ENCODE measurements at places on chromosomes 5 and 9. TPM values are rescaled to one million over a fixed set of nuclear protein-coding genes. Genes with fewer than 3 reads are reported as not detected.

- H3K4me3 ChIP-seq: no peak overlapping the region
- H3K27me3 ChIP-seq: peaks cover 1% of the 10 kb centered on the region
Observed at GRCh38 chr9:128424268-128424780, 3.7 kb downstream of the CERCAM start.

PLPP7 gene
- total RNA-seq: 0.15 TPM

PLCXD3 gene
- not detected for total RNA-seq

GRCh38 chr9:134504106-134504385 is 137.6 kb upstream of the COL5A1 start:
- H3K4me1 ChIP-seq: no peaks in the 10 kb centered on the region
- DNase-seq: no peak
- no peaks in the 10 kb centered on the region for H3K27me3 ChIP-seq
- H3K36me3 ChIP-seq: no peaks in the 10 kb centered on the region
- no peak overlapping the region for H3K27ac ChIP-seq
- H3K4me3 ChIP-seq: no peak overlapping the region

DNA sequence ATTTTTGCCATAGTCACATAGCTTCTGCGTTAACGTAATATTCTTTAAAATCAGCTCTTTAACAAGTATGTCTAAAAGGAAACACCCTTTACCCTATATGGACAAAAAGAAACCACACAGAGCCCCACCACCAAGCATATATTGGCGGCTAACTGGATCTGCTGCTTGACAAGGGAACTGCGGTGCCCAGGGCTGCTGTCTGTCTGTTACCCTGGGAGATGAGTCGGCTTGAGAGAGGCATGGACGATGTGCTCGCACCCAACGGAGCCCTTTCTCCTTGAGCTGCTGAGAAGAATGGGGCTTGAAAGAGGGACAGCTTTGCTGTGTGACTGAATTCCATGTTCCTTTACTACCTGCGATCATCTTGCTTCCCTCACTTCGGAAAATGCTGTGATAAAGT is 158.6 kb upstream of the SHB start:
- peak overlapping the region; percentile 49 for H3K4me3 ChIP-seq
- no peak for DNase-seq
- no peaks in the 10 kb centered on the region for H3K27me3 ChIP-seq
- H3K36me3 ChIP-seq: no peaks in the 10 kb centered on the region
- no peaks in the 10 kb centered on the region for H3K4me1 ChIP-seq

PRDM9 gene
- total RNA-seq: not detected

NPR2 gene
- 15.9 TPM for total RNA-seq

DNA sequence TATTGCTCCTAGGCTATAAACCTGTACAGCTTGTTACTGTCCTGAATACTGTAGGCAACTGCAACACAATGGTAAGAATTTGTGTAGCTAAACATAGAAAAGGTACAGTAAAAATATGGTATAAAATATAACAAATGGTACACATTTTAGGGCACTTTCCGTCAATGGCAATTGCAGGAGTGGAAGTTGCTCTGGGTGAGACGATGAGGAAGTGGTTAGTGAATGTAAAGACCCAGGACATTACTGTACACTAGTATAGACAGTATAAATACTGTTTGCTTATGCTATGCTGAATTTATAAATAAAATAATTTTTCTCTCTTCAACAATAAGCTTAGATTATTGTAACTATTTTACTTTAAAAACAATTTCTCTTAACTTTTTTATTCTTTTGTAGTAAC is 15.6 kb upstream of the ADRB2 start:
- peak overlapping the region; percentile 61 for H3K4me3 ChIP-seq
- no peaks in the 10 kb centered on the region for H3K36me3 ChIP-seq
- no peak overlapping the region for H3K27ac ChIP-seq
- H3K4me1 ChIP-seq: peaks cover 15% of the 10 kb centered on the region
- DNase-seq: no peak

DNA sequence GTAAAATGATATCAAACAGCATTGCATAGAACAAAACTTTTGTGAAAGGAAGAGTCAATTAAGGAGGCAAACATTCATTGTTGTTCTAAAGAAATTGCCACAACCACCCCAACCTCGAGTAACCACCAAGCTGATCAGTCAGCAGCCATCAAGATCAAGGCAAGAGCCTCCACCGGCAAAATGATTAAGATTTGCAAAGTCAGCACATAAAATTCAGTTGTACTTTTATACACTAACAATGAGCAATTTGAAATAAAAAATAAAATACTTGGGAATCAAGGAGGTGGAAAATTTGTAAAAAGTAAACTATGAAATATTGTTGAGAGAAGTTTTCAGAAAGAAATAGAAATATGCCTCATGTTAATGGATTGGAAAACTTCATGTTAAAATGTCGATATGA is 1118.5 kb downstream of the PTPRD start:
- H3K36me3 ChIP-seq: no peaks in the 10 kb centered on the region
- no peak overlapping the region for H3K27ac ChIP-seq
- DNase-seq: no peak

GRCh38 chr5:96741891-96742309 is 65.8 kb downstream of the ERAP1 start:
- no peaks in the 10 kb centered on the region for H3K4me1 ChIP-seq
- H3K4me3 ChIP-seq: no peak overlapping the region
- no peak for DNase-seq
- no peaks in the 10 kb centered on the region for H3K27me3 ChIP-seq
- no peak overlapping the region for H3K27ac ChIP-seq
- H3K36me3 ChIP-seq: peaks cover 29% of the 10 kb centered on the region

DNA sequence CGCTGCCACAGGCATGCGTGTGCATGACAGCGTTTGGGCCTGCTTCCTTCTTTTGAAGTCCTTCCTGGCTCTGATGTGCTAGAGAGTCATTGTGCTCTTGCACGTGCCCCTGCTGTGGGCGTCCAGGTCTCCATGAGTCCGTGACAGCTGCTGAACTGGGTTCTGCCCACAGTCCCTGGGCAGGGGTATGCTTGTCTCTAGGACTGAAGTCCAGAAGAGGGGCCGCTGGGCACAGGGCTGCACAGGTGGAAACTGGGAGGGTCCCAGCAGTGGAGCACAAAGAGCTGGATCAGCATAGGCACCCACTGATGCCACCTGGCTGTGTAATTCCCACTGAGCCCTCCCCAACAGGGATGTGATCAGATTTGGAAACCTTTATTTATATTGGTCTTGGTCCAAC is 169.4 kb downstream of the IRX2 start:
- H3K4me1 ChIP-seq: no peaks in the 10 kb centered on the region
- no peak overlapping the region for H3K27ac ChIP-seq
- no peaks in the 10 kb centered on the region for H3K27me3 ChIP-seq
- no peaks in the 10 kb centered on the region for H3K36me3 ChIP-seq
- no peak for DNase-seq

- peaks cover 8% of the 10 kb centered on the region for H3K36me3 ChIP-seq
- no peak for DNase-seq
- H3K27ac ChIP-seq: no peak overlapping the region
- no peaks in the 10 kb centered on the region for H3K27me3 ChIP-seq
- no peak overlapping the region for H3K4me3 ChIP-seq
Observed at GRCh38 chr9:96638606-96639364, 16.3 kb downstream of the PRXL2C start.

DNA sequence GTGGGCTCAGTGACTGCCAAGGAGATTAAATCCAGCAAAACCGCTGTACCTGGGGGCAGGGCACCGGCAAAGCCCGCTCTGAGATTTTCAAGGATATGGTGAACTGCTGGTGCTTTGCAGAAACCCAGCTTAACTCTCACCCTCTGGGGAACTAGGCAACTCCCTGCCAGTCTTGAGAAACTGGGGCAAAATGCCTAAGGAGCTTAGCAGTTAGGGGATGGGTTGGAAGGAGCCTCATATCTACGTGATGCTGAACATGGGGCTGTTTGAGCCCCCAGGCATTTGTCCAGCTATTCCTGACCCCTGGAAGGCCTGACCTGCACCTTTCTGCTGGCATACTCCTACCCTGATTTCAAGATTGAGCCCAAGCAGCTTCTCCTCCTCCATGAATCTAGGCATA is 108.6 kb upstream of the TBC1D2 start:
- no peak for DNase-seq
- no peaks in the 10 kb centered on the region for H3K4me1 ChIP-seq
- H3K27ac ChIP-seq: no peak overlapping the region
- H3K27me3 ChIP-seq: no peaks in the 10 kb centered on the region
- no peaks in the 10 kb centered on the region for H3K36me3 ChIP-seq
- H3K4me3 ChIP-seq: no peak overlapping the region

DNA sequence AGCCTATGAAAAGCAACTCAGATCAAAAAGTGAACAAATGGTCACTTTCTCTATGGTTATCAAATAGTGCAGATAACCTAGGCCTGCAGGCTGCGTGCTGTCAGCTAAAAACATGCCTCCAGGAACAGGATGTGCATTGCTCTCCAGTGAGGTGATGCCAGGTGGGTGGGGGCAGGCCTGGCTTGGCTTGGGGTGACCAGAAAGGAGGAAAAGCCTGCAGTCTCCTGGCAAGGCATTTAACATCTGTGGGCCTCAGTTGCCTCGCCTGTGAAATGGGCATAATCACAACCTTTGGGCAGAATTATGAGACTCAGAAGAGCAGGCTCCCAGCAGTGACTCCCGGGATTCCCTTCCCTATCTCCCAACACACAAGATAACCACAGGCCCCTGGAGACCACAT is 135.9 kb downstream of the COL23A1 start:
- no peaks in the 10 kb centered on the region for H3K36me3 ChIP-seq
- no peak for DNase-seq
- H3K27me3 ChIP-seq: no peaks in the 10 kb centered on the region
- H3K4me3 ChIP-seq: no peak overlapping the region

FOXD4L5 gene
- total RNA-seq: not detected

RASGRF2 gene
- total RNA-seq: 30.9 TPM

CDH9 gene
- total RNA-seq: not detected

- no peak for DNase-seq
- no peak overlapping the region for H3K27ac ChIP-seq
- peaks cover 19% of the 10 kb centered on the region for H3K36me3 ChIP-seq
- H3K4me3 ChIP-seq: no peak overlapping the region
- H3K27me3 ChIP-seq: no peaks in the 10 kb centered on the region
Observed at GRCh38 chr5:134851307-134851923, 5.6 kb downstream of the C5orf24 start.

DNA sequence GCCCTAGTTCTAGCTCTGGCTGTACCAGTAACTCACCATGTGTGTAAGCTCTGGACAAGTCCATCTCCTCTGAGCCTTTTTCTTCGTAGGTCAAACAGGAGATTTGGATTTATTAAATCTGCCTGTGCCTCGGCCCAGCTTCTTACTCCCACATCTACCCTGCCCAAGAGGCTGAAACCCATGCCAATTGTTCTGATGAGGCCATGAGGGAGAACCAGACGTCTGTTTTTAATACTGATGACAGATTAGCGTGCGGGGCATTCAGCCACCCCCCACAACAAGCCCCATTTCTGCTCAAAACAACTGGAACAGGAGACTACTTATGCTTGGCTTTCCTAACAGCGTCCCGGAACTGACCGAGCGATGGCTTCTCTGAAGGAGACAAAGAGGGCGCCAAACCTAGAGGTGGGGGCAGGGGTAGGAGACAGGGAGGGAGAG is 81.2 kb upstream of the TRIM32 start:
- no peak overlapping the region for H3K27ac ChIP-seq
- no peak for DNase-seq
- no peak overlapping the region for H3K4me3 ChIP-seq
- H3K4me1 ChIP-seq: no peaks in the 10 kb centered on the region
- no peaks in the 10 kb centered on the region for H3K36me3 ChIP-seq

PCDHGC4 gene
- not detected for total RNA-seq

DNA sequence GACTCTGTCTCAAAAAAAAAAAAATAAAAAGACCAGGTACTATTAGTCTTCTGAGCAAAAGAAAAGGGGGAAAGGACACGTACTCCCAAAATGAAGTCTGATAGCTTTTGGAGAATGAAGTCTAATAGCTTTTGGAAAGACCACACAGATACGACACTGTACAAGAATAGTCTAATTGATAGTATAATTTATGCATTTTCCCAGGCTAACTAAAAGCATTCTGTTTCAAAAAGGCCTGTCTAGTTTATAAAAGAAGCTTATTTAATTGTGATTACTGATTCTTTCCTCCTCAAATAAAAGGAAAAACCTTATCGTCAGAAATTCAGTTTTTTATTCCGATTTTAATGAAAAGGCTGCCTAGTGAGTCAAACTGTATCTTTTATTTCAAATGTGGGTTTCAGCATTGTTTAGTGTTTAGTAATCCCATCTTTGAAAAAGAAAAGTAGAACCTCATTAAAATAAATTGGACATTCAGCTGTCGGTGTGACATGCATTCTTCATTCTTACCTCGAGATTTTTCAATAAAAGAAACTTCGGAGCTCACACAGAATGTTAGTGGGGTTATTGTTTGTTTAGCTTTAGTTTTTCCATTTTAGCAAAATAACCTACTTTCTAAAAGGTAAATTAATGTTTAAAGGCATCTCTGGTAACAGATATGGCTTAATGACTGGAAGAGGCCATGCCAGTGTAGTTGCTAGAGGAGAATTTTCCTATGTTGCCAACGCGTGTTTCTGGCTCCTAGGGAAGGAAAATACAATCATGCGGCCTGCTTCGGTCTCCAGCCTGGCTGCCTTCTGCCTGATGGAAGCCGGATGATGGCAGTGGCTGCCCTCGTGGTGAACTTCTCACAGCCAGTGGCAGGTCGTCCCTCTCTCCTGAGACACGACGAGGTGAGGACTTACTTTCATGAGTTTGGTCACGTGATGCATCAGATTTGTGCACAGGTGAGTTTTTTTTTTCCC is 70.0 kb downstream of the NLN start:
- no peaks in the 10 kb centered on the region for H3K27me3 ChIP-seq
- no peaks in the 10 kb centered on the region for H3K4me1 ChIP-seq
- no peak overlapping the region for H3K4me3 ChIP-seq
- DNase-seq: no peak
- H3K27ac ChIP-seq: no peak overlapping the region

DNA sequence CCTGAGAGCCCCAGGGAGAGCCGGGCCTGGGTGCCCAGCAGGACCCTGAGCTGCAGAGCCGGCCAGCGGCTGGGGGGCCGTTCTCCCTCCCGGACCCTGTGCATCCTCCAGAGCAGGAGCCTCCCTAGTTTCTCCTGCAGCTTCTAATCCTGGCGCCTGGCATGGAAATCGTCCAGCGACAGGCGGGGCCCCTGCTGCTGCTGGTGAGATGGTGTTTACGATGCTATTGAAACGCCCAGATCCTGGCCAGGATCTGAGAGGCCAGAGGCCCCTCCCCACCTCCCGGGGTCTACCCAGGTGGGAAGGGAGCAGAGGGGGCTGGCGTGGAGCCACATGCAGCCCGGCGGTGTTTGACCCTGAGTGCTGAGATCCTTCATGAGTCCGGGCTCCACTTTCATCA is 38.2 kb upstream of the CEP72 start:
- no peaks in the 10 kb centered on the region for H3K4me1 ChIP-seq
- DNase-seq: no peak
- H3K4me3 ChIP-seq: no peak overlapping the region
- no peaks in the 10 kb centered on the region for H3K36me3 ChIP-seq
- H3K27ac ChIP-seq: no peak overlapping the region

CCDC152 gene
- 6.1 TPM for total RNA-seq

GDNF gene
- total RNA-seq: not detected

QRFP gene
- total RNA-seq: not detected

GRCh38 chr9:35001285-35001677 is 11.7 kb downstream of the DNAJB5 start:
- H3K4me1 ChIP-seq: no peaks in the 10 kb centered on the region
- no peaks in the 10 kb centered on the region for H3K27me3 ChIP-seq
- no peak overlapping the region for H3K4me3 ChIP-seq
- no peak overlapping the region for H3K27ac ChIP-seq

- H3K4me1 ChIP-seq: no peaks in the 10 kb centered on the region
- no peaks in the 10 kb centered on the region for H3K36me3 ChIP-seq
- no peak overlapping the region for H3K4me3 ChIP-seq
- DNase-seq: no peak
- no peak overlapping the region for H3K27ac ChIP-seq
Observed at GRCh38 chr9:13651969-13652663, 372.6 kb upstream of the MPDZ start.

TMC1 gene
- total RNA-seq: not detected
